ENCODE measurements at places on chromosomes 4 and X.

GRCh38 chrX:63754136-63754859 is 30.7 kb downstream of the ARHGEF9 start:
- DNase-seq, result peak; percentile 6

GRCh38 chr4:149555146-149555545 is 260.5 kb downstream of the IQCM start:
- DNase-seq, result no peak

DNA sequence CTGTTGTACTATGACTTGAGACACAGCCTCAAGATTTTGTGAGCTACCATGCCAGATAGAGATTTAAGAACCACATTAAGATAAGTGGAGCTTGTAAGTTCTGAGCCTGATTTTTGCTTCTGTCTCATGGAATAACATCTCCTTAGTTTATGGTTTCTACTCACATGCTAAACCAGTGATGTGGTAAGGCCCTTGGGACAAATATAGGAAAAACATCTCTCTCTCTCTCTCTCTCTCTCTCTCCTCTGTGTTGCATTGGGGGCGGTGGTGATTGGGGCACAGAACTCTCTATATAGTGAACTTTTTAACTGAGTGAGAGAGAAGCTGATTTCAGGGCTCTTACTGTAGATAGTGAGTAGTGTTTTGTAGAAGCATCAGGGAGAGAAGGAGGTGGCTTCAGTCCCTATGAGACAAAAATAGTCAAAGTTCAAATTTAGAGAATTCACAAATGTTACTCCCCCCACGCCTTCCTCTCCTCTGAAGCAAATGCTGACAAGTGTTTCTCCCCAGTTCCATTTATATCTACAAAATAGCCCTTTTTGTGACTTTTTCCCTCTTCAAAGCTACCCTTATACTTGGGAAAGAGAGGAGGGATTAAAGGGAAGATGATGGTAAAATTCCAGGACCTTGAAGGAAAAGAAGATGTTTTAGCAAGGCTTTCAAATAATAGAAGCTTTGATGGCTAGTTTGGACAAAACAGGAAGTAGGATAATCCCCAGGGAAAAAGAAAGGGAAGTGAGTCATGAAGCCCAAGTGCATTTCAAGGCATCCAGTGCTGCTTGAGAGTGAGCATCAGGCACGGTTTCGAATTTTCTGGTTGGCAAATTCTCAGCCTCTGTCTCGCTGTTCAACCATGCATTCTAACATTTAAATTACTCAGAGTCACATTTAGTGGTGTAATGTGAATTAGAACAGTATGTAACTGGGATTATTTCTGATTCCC is 134.3 kb upstream of the AP1S2 start:
- no peak for DNase-seq

DNA sequence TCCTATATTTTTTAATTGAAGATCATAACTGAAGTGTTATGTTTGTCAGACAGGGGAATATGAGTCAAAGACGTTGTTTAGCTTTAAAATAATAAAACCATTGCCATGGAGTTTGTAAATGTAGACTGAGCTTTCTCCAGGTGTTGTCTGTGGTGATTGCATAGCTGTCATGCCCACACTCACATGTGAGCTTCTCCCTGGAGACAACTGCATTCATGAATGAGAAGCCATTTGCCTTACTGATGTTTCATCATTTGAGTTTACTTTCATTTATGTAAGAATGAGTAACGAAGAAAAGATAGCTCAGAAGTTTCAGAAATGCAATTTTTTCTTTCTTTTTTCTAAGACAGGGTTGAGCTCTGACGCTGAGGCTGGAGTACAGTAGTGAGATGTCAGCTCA is 339.1 kb downstream of the GALNTL6 start:
- DNase-seq, result no peak

DNA sequence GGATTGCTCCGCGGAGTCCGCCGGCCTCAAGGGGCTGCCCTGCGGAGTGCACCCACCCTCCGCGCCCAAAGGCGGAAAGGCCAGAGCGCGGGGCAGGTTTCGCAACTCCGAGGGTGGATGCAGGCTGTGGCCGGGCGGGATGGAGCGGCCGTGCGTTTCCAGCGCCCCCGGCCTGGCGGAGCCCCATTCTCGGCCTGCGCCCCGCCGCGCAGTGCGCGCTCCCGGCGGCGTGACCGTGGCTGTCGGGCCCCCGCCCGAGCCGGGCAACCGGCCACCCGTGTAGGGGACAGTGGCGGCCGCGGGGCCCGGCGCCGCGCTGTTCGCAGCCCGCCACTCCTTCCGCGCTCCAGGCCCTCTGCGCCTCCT is 331 bp downstream of the SETD7 start:
- no peak for DNase-seq

DNA sequence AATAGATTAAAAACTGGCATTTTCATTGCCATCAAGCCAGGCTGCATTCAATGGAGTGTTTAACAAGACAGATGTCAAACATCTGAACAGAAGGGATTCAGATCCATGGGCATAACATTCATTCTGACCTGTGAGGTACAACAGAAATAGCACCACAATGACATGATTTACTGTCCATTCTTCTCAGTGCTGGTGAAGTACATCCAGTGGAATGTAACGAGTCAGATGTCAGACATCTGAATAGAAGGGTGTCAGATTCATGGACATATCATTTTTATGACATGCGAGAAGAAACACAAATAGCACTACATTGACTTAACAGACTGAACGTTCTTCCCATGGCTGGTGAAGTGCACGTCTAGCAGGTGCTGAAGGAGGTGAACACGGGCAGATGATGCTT is 186.4 kb downstream of the PPP4R3C start:
- DNase-seq, result no peak

DNA sequence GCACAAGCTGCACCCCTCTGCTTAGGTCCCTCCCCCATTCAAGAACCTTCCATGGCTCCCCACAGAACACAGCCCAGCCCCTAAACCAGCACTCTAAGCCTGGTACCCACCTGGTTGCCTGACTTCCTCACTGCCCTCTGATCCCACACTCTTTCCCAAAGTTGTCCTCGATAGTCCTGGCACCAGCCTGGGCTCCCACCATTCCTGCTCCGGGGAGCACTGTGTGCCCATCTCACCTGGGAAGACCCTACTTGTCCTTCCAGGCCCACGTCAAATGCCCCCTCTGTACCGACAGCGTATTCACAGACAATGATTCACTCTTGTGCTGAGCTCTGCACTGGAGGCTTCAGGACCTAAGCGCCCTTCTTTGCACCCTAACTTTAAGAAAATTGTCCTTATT is 40.1 kb downstream of the ABLIM2 start:
- no peak for DNase-seq

- DNase-seq, result no peak
Measured at GRCh38 chr4:53928825-53929224, 135.6 kb downstream of the CHIC2 start.

GRCh38 chr4:102500352-102500695 is 835 bp upstream of the NFKB1 start:
- DNase-seq, result peak; percentile 34

GRCh38 chrX:40402831-40403533 is 177.8 kb upstream of the ATP6AP2 start:
- peak; percentile 10 for DNase-seq

DNA sequence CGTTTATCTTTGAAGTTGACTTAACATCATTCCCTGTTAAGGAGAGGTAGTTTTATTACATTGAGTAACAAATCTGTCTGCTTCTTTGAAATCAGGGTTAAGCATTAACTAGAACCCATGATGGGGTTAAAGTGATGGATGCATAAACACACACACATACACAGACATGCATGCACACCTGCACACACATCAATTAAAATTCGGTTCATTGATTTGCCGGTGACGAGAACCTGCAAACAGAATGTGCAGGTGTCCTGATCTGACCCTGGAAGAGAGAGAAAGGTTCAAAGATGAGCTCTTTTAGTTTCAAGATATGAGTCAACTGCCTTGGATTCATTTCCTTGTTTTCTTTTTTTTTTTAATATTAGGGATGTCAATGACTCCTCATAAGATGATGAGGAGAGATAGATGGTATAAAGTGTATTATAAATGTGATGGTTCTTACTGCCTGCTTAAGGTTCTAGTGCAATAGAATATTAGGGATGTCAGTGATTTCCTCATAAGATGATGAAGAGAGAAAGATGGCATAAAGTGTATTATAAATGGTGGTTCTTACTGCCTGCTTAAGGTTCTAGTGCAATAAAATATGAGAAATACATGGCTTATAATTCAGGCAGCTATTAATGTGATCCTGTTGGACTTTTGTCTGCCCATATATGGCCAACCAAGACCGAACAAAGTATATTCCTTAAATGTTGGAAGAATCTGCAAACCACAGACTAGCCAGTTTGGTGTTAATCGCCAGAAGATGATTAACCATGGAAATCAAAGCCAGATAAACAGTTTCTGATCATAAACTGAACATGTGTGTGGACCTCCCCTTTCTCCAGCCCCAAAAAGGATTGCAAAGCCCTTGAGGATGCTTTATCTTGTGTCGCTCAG is 14.1 kb upstream of the CD99 start:
- no peak for DNase-seq

DNA sequence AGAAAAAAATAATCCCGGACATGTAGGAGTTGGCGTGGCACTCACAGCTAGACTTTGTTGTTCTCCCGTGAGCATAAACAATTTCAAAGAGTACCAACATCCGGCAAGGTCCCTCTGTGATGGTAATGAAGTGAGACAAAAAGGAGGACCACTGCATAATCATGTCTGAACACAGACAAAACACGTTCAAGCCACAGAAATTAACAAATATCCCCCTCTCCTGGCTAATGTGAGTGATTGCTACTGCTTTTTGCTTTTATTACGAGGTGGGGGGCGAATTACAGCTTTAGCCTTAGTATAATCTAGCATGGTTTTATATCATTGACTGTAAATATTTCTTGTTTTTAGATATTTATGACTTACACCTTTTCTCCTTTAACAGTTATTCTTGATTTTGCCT is 118.5 kb downstream of the PLS3 start:
- DNase-seq, result no peak

DNA sequence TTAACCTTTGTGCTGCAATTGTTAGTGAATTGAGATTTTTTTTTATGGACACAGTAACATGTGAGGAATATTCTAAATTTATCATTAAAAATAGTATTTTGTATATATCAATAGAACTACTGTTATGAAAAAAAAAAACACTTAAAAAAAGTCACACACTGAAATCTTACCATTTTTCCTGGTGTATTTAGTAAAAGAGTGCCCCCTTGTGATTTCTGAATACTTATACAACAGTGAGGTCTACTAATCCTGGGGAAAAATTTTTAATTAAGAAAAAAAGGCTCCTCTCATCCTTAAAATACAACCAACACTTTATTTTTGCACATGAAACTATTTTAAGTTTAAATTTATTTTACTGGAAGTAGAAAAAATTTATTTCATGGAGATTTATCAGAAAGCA is 56.4 kb upstream of the SPOCK3 start:
- no peak for DNase-seq

DNA sequence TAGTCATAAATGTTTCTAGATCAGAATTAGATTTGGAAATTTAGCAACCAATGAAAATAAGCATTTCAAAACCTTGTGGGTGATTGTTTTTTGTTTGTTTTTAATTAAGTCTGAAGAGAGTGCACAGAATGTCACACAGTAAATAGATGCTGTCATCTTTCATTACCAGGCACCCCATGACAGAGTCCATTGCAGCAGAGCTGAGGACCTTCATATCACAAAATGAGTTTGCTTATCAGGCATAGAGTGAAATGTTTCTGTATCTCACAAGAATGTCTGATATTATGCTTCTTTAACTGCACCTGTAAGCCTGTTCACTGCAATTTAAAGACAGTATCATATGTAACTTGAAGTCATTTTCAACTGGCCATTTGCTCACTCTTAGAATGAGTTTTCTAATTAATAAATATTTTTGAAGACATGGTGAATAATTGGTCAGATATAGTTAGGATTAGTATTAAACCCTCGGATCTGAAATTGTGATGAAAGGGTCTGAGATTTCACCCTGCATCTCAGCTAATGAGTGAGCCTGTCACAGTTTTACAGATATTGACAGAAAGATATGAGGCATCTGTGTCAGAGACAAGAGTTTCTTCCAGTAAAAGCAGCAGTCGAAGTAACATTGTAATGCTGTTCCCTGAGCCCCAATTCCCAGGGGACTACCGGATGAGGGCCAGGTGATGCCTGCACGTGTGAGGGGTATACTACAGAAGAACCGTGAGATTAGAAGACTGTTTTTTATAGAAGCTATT is 416.4 kb downstream of the CCSER1 start:
- DNase-seq, result no peak

GRCh38 chr4:17814140-17814539 is 3.4 kb downstream of the NCAPG start:
- DNase-seq, result no peak

DNA sequence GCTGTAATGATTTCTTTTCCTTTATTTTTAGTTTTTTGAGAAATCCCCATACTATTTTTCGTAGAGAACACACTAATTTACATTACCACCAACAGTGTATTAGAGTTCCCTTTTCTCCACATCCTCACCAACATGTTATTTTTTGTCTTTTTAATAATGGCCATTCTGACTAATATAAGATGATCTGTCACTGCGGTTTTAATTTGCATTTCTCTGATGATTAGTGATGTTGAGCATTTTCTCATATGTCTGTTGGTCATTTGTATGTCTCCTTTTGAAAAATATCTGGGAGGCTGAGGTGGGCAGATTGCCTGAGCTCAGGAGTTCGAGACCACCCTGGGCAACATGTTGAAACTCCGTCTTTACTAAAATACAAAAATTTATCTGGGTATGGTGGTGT is 30.2 kb downstream of the SPINK2 start:
- DNase-seq, result no peak

GRCh38 chr4:38243388-38244053 is 283.3 kb downstream of the PTTG2 start:
- DNase-seq, result no peak

GRCh38 chr4:173651651-173652282 is 121.7 kb upstream of the HAND2 start:
- no peak for DNase-seq

- DNase-seq, result no peak
Measured at GRCh38 chrX:129690435-129690834, 35.7 kb upstream of the APLN start.

GRCh38 chrX:38881066-38881465 is 79.8 kb downstream of the MID1IP1 start:
- no peak for DNase-seq

DNA sequence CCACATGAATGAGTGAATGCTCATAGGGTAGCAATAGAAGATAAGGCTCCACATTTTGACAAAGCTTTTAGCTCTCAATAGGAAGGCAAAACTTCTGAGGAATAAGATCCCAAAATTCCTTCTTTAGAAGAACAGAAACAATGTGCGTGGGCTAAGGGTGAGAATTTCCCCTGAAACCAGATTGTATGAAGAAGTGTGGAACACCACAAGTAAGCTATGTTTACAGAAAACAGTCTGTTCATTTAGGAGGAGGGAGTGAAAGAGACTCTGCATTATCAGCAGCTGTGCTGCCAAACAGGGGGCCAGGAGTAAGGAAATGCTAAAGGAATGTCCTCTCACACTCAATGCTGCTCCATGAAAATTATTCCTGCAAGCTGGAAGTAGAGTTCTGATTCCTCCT is 851.6 kb downstream of the CENPC start:
- no peak for DNase-seq

Data from stimulated activated CD4-positive, alpha-beta T cell treated with anti-CD3 and anti-CD28 coated beads, Interleukin-1b, Interleukin-23, amount 100 ng/mL, for 48 hours (primary cell).